ENCODE measurements at places on chromosomes 6 and 20.

GRCh38 chr6:144785056-144785455 lies 499.9 kb downstream of the UTRN start:
- DNase-seq: no peak

DNA sequence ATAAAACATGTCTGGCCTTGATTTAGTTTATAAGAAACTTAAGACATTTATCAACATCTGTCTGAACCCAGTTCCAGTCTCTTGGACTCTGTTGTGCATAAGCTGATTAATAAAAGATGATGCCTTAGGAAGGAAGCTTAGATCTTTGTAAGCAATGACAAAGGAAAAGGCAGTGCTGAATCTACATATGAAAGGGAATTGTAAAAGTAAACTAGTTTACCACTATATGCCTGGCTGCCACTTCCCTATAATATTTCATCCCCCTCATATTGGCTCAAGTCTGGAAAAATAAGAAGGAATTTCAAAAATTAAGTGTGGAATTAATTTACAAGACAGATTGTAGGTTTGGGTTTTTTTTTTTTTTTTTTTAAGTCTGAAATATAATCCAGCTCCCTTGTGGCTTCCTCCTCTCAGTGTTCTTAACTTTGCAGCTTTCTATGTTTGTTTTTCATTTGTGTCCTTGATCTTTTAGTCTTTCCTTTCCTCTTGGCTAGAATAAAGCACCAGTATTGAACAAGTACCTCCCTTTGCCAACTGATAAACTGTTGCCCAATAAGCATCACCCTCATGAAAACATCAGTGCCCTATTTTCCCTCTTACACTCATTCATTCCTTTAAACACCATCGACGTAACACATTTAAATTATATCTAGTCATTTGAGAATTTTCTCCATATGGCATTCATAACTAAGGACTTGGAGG lies 146.7 kb upstream of the TBX18 start:
- no peak for DNase-seq

- DNase-seq: no peak
These were observed 96.5 kb downstream of the TINAG start for GRCh38 chr6:54404791-54405190.

- DNase-seq: peak; percentile 61
These were observed 85.2 kb downstream of the MBOAT1 start for GRCh38 chr6:20126789-20127653.

DNA sequence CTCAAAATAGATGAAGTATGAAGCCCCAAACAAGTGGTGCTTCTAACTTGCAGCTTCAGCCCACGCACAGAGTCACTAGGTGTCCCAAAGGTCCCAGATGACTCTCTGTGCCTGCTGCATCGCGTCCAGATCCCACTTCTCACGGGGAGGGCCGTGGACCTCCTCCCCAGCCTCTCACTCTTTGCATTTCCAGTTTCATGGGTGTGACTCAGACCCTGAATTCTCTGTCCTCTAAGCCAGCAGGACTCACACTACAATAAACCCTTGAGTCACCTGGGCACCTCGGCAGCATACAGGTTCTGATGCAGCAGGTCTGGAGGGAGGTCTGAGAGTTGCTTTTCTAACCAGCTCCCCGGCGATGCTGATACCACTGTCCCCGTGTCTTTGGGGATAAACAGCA lies 114.0 kb upstream of the RIN2 start:
- DNase-seq: no peak

- no peak for DNase-seq
These were observed 1217.6 kb upstream of the GJE1 start for GRCh38 chr6:140915103-140915502.

- no peak for DNase-seq
These were observed 816 bp upstream of the MAN1A1 start for GRCh38 chr6:119350202-119350951.

GRCh38 chr20:20409331-20409730 lies 41.4 kb downstream of the INSM1 start:
- no peak for DNase-seq

GRCh38 chr20:31838646-31839292 lies 6.6 kb downstream of the FOXS1 start:
- DNase-seq: no peak

GRCh38 chr6:24126586-24127192 lies 674 bp downstream of the NRSN1 start:
- no peak for DNase-seq

DNA sequence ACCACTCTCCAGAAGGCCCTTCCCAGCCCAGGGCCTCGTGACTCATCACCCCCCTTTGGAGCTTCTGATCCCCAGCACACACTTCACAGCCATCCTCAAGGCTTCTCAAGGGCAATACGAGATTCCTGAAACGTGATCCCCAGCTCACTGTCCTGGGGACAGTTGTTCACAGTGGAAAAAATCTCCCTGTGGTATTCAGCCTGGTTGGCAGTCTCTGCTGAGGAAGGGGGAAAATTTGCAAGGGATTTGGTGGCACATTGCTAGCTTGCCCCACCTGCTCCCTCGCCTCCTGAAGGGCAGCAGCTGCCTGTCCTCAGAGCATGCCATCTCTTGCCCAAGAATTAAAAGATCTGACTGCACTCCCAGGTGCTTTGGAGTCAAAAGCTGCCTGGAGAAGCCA lies 20.7 kb upstream of the PKHD1 start:
- DNase-seq: no peak

- no peak for DNase-seq
These were observed 813.7 kb downstream of the KIF16B start for GRCh38 chr20:15759594-15759993.

DNA sequence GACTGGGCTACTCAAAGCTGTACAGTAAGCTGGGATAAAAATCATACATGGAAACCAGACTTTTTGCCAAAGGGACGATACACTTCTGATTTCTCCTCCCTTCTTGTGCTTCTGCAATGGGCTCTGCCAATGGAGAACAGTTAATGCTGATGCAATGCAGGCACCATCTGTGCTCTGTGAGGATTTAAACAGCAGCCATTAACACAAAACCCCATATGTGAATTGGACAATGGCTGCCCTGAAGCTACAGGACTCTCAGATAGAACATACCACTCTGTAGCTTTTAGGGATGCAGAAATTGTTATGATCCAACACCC lies 71.9 kb downstream of the GJA10 start:
- DNase-seq: no peak

- no peak for DNase-seq
These were observed 207.7 kb downstream of the PREX1 start for GRCh38 chr20:48620154-48620506.

DNA sequence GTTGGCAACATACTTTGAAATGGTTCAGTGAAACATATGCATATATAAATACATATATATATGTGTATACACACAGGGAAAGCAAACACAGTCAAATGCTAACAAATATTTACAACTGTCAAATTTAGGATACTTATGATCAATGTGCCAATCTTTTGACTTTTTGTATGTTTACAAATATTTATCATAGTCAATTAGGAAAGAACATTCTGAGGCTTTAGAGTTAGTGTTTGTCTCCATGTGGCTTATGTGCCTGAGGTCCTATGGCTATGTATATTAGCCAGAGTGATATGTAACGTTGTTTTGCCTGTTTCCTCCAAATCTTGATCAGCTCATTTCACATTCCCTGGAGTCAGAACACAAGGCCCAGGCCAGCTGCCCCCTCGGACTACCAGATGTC lies 126.5 kb upstream of the MAN1A1 start:
- no peak for DNase-seq

DNA sequence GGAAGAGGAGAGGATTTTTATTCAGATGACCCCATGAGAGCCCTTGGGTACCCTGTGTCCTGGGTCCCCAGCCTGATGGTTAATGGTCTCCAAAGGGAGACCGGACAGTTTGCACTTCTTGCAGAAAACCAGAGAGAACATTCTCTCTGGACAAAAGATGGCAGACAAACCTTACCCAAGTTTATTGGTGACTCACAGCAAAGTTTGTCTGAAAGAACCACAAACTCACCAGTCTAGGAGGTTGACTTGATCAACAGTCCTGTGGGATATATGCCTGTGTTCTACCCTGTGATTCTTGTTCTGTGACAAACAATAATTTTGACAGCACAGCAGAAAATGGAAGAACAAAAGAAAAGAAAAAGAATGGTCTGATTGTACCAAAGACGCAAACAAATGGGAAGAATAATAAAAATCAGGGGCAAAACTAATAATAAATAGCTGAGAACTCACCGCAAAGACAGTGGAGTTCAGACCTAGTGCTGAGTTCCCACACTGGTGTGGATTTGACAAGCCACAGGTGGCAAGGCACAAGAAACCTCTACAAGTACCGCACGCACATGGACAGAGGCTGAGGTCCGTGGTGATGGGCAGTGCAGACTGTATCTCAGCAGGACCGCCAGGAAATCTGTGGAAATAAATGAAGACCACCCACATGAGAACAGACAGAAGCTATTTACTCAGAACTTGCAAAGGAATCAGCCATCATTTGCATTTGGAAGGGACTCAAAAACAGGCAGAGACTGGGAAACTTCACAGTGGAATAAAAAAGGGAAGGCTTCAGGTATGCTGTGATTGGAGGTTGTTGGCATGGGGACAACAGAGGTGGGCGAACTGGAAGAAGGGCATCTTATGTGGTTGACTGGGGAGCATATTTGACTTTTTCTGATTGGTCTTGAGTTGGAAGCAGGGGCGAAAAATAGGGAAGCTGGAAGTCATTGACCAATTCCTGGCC lies 246.3 kb upstream of the RNF24 start:
- DNase-seq: no peak

Measured in activated naive CD4-positive, alpha-beta T cell treated with Interleukin-2 at 50 U/mL for 16 hours (primary cell).